HCT116 (cell line): ENCODE measurements at places on chromosomes 4 and X. TPM values are rescaled to one million over a fixed set of nuclear protein-coding genes. Genes with fewer than 3 reads are reported as not detected.

- no peak for DNase-seq
Observed at GRCh38 chr4:23747281-23747735, 142.5 kb downstream of the PPARGC1A start.

- DNase-seq, result peak; percentile 15
Observed at GRCh38 chrX:119573840-119574393, 446 bp upstream of the UBE2A start.

DNA sequence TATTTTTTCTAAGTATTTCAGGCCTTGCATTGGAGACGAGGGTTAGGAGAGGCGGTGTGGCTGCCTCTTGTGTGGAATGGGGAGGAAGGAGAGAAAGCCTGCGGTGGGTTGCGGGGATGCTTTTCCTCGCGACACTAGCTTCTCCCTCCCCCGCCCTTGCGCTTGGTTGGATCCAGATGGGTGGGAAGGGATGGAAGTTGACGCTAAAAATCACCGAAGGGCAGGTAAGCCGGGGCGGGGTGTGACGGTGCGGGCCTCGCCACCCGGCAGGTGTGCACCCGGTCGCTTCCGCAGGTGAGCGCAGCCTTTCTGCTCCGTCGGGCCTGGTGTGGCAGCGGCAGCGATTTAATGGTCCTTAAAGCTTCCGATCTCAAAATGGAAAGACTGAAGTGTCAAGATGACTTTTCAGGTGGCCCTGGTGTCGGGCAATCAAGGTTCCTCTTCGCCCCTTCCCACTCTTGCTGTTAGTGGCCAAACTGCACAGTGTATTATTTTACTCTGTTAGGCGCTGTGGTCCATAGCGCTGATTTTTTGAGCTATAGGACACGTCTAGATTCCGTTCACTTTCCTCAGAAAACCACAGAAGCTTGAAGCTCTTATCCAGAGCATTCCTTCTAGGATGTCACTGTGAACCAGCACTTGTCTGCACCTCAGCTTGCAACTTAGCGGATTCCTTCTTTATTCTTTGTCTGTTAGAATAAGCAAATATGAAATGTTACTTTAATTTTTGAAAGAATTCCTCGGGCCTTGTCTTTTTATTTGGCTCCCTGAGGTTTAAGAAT, 765 bp downstream of the ENOPH1 start:
- no peak for DNase-seq

DNA sequence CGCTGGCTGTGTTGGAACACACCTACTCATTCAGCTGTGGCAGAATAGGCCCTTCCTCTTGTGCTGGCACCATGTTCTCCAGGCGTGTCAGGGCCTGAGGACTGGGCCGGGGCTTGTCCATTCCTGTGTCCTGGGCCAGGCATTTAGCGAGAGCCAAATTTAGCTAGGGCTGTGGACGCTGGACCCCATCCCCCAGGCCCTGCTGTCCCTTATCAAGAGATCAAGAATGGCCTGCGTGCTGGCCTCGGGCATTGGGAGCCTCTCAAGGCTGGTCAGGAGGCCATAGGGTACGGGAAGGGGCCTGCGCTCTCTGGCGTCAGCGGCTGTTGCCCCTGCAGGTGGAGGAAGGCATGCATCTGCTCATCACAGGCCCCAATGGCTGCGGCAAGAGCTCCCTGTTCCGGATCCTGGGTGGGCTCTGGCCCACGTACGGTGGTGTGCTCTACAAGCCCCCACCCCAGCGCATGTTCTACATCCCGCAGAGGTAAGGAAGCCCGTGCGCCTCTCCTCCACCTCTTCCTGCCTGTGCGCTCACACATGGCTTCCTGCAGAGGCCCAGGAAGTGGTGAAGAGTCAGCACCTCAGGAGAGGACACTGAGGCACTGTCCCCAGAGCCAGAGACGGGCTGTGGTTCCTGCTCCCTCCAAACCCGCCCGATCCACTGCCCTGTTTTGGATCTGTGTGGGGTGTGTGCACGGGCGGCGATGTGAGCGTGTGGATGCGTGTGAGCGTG, 15.3 kb downstream of the ABCD1 start:
- no peak for DNase-seq

GRCh38 chr4:117640836-117641235, 393.4 kb upstream of the NDST3 start:
- no peak for DNase-seq

GRCh38 chrX:17104433-17104832, 158.0 kb downstream of the REPS2 start:
- no peak for DNase-seq

GRCh38 chr4:48184882-48185281, 50.8 kb upstream of the TXK start:
- DNase-seq, result no peak

DNA sequence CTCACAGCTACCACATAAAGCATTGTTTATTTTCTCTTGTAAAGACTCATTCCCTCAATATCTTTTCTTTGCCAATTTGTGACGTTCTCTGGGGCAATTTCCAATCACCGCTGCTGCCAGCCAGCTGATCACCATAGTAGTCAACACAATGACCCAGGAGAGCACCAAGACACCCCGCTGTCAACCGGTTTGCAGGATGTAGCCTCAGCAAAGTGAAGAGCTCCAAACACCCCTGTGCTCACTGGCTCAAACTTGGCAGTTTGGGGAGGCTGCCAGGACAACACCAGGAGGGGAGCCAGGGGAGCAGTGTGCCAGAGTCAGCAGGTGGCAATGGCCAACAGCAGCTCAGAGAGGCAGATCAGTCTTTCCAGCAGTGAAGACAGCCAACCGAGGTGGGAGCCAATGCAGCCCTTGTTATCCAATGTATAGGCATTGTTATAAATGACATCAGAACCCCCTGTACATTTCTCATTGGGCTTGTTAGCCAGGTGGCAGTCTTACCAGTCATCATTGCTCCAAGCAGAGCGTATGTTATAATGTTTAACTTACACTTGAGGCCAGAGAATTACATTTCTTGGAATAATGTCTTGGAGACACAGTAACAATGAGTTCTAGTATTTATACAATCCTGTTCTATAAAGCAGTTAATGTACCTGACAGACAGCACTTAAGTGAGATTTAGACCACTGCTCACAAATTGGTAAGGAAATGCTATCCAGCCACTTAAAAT, 274.9 kb upstream of the GK2 start:
- DNase-seq, result no peak

Gene MID2
- total RNA-seq, result 5.1 TPM

Gene SPON2
- total RNA-seq, result 1.5 TPM

Gene RASGEF1B
- 0.25 TPM for total RNA-seq

Gene C4orf51
- not detected for total RNA-seq
